Stimulated activated CD4-positive, alpha-beta T cell treated with anti-CD3 and anti-CD28 coated beads, Interleukin-1b, Interleukin-23, amount 100 ng/mL, for 1 hour (primary cell): ENCODE measurements at places on chromosomes 7 and 10.

GRCh38 chr10:86359111-86359510 lies 7.5 kb downstream of the GRID1 start:
- no peak for DNase-seq

DNA sequence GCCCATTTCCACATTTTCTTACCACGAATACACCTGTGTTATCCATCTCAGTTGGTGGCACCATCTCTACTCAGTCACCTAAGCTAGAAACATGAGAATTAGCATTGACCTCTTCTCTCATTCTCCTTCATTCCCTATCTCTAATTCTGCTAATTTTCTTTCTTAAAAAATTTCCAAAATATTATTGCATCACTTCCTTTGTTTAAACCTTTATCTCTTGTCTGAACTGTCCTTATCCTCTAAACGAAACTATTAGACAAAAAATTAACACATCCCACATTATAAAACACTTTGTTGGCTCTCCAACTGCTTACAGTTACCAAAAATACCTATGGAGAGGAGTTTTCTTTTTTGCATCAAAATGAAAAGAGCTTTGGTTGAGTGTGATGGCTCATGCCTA lies 18.3 kb downstream of the TAF3 start:
- no peak for DNase-seq

- no peak for DNase-seq
Measured at GRCh38 chr10:72690071-72690755, 1.7 kb upstream of the MCU start.

DNA sequence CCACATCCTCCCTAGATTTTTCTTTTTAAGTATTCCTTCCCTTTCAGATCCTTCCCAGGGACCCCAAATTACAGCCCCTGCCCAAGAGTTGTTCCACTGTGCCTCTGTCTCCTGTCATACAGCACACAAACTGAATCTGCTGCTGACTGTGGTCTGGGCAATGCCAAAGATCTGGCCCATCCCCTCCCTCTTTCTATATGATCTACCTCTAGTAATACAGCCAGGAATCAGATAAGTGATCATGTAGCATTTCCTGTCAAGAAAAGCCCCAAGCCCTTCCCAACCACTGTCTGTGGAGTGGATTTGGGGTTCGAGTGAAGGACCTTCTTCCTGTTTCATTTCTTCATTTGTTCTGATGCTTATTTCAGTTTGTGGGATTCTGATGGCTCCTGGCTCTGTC lies 6.7 kb downstream of the STX1A start:
- no peak for DNase-seq

- DNase-seq: no peak
Measured at GRCh38 chr7:22445140-22445743, 54.7 kb downstream of the STEAP1B start.

DNA sequence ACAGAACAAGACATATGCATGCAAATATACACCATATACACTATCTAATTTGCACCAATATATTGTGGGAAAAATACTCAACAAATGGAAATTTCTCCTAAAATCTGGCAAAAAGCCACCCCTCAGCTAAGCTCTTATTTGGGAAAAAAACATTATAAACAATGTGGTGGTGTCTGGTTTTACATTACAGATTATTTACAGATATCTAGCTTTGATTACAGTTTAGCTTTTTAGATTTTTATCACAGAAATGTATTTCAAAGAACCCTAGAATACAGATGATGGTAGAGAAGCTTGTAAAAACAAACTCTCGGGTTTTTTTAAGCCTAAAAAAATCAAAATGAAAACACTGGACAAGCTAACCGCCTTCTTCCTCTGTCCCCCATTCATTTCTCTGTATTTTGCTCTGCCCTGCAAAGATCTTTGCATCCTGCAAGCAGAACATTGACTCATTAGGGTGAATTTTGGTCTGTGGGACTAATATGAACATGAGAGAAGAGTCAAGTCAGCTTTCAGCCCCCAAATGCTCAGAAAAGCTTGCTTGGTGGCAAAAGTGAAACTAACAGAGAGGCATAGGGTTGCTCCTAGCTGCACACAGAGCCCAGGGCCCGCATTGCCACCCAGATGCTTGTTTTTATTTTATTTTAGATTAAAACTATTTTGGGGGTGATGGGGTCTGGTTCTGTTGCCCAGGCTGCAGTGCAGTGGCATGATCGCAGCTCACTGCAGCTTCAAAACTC lies 88.8 kb upstream of the LYZL1 start:
- DNase-seq: no peak
